ENCODE measurements at places on chromosomes 5 and 9.

- no peak for DNase-seq
Observed at GRCh38 chr5:181120306-181120705, 10.7 kb downstream of the OR2V1 start.

- DNase-seq = no peak
Observed at GRCh38 chr5:176870110-176870591, 29.0 kb downstream of the HK3 start.

DNA sequence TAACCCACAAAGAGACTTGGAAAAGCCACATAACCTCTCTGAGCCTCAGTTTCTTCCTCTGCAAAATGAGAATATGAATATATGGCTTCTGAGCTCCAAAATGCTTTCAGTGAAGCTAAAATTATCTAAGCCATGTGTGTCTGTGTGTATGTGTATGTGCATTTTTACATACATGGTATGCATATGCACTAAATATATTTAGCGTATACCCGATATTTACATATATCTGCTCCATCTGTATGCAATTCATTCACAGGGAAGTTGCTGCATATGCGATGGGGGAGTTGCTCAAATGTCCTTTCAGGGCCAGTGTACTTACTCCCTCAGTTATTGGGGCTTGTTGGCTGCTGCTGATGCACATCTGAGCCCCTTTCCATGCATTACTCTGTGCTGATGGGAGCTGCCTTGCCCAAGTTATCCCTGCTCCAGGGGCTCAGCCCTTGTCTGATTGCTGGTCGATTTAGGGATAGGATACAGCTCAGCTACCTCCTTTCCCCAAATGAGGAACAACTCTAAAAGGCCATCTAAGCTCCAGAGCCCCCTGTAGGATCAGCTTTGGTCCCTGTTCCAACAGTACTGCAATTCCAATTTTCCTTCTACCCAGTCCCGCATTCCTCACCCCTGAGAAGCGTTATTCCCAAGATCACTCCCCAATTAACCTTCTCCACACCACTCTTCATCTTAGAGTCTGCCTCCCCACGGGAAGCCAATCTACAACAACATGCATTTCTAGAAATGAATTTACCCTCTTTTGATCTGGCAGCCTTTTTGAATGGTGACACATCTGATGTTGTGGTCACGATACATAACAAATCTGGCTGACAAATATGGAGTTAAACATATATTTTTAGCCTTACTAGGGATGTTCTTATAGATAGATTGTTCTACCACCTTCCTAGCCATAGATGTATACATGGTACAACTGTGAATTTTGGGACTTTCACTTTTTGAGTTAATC is 15.9 kb downstream of the RHOBTB3 start:
- DNase-seq = no peak

- DNase-seq = no peak
Observed at GRCh38 chr5:138739938-138740337, 13.3 kb upstream of the CTNNA1 start.

- DNase-seq = no peak
Observed at GRCh38 chr9:98333703-98334582, 78.5 kb upstream of the TBC1D2 start.

GRCh38 chr5:144328494-144328893 is 157.8 kb downstream of the KCTD16 start:
- no peak for DNase-seq

DNA sequence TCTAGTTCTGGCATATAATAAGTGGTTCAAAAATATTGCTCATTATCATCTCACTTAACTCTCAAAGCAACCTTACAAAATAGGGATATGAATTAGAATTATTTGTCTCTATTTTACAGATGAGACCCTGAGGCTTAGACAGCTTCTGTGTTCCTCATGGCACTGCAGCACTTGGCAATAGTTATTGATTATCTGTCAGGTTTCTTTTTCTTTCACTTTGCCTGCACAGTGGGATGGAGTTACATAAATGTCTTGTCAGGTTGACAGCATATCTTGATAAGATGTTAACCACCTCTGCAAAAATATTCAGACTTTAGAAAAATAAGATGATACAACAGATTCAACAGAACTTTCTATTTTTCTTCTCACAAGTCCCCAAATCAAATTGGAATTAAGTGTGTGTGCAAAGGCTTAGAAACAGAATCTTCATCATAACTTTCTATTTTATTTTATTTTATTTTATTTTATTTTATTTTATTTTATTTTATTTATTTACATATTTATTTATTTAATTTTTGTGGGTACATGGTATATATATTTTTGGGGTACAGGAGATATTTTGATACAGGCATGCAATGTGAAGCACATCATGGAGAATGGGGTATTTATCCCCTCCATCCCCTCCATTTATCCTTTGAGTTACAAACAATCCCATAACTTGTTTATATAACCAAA is 17.7 kb downstream of the NSG2 start:
- no peak for DNase-seq

- no peak for DNase-seq
Observed at GRCh38 chr9:18610956-18611355, 137.0 kb downstream of the ADAMTSL1 start.

- no peak for DNase-seq
Observed at GRCh38 chr5:103374473-103374963, 116.0 kb downstream of the MACIR start.

DNA sequence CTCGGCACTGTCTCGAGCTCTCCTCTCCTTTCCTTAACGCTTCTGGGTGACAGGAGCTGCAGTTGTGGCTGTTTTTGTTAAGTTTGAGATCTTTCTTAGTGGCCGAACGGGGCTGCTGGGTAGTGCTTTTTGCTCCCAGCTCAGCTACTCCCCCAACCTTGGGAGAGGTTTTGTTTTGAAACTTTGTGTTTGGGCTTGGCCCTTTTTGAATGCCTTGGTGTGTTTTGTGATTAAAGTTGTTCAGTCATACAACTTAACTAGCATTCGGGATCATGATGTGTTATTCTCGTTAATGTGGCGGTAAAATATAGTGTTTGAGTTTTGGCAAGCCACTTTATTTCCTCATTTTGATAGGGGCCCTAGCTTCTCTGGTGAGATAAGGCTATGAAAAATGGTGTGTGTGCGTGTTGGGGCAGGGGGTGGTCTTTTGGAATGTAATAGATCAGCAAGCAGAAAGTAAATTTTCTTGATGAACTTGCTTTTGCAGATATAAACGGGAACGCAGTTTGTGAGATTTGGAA is 1.1 kb downstream of the KDM3B start:
- no peak for DNase-seq

Measured in DMS79 treated with DMSO at 0.1 percent for 48 hours (cell line).